ENCODE measurements at places on chromosomes 6 and 20. TPM values are rescaled to one million over a fixed set of nuclear protein-coding genes. Genes with fewer than 3 reads are reported as not detected.
A peak's percentile ranks its signal among the peaks of the same experiment; 100 is the strongest.

- no peaks in the 10 kb centered on the region for H3K4me1 ChIP-seq
- no peaks in the 10 kb centered on the region for H3K27me3 ChIP-seq
- no peak overlapping the region for H3K4me3 ChIP-seq
- H3K27ac ChIP-seq: no peak overlapping the region
Observed at GRCh38 chr20:59783641-59784010, 149.8 kb downstream of the SYCP2 start.

DNA sequence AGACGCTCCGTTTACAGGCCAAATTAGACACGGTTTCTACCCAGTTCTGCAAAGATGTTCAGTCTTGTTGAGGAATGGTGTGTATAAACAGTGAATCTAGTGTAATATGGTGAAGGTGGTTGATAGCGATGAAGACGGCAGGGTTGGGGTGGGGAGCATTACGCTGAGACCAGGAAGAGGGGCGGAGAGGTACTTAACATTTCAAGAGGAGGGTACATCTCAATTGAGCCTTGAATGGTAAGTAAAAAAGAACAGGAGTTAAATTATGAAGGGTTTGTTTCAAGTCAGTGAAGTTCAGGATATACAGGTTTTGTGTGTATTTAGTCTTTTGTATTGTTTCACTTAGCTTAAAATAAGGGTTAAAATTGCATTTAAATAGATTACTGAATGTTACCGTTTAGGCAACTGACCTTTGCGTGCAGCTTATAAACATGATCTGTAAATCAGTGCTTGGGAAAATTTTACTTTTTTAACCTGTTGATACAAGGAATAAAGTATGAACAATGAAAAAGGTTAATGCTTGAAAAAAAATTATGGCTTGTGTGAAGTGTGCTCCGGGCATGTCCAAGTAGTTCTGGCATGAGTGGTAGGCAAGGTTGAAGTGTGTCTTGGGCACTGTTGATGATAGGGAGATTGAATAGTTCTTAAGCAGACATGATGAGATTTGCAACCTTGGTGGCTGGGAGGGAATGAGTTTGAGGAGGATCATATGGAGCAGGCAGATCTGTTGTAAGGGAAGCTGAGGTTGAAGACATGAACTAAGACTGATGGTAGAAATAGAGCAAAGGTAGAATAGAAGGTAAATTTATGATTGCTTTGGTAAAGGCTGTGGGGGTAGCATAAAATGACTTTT, 842 bp downstream of the POLR1C start:
- peak overlapping the region; percentile 61 for H3K27ac ChIP-seq
- peak overlapping the region; percentile 100 for H3K4me3 ChIP-seq
- no peaks in the 10 kb centered on the region for H3K27me3 ChIP-seq

GRCh38 chr20:17610566-17611289, 40.9 kb downstream of the DSTN start:
- peak overlapping the region; percentile 68 for H3K27ac ChIP-seq
- H3K27me3 ChIP-seq: no peaks in the 10 kb centered on the region
- no peak for DNase-seq
- H3K4me3 ChIP-seq: no peak overlapping the region
- peaks cover 30% of the 10 kb centered on the region for H3K4me1 ChIP-seq
- no peaks in the 10 kb centered on the region for H3K36me3 ChIP-seq

GRCh38 chr6:37101991-37102298, 68.0 kb upstream of the PIM1 start:
- no peak for DNase-seq
- no peaks in the 10 kb centered on the region for H3K4me1 ChIP-seq
- H3K4me3 ChIP-seq: peak overlapping the region; percentile 46

Gene HMGCLL1
- total RNA-seq: 1.5 TPM

Gene DZANK1
- total RNA-seq: 4.7 TPM

Gene NKX2-2
- total RNA-seq: not detected

Gene SPATS1
- total RNA-seq: not detected

Gene STMND1
- total RNA-seq: 1.4 TPM

Measured in uterus (tissue), 4 donors.